ENCODE measurements at places on chromosomes 5 and 9.
A peak's percentile ranks its signal among the peaks of the same experiment; 100 is the strongest.

GRCh38 chr9:132885720-132886333 is 7.1 kb downstream of the SPACA9 start:
- DNase-seq: no peak

DNA sequence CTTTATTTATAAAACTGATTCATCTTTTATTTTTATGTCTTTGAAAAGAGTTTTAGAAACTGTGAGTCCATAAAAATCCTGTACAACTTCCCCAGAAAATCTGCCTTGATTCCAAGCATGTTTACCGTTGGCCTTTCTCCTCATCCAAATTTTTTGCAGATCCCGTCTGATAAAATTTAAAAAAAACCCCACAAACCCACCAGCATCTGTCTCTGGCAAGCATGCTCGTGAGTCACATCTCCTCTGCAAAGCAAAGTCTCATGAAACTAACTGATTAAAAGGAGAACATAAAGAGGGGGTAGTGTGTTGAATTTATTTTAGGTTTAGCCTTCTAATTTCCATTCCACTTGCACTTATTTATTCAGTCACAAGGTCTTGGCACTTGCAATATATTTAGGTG is 109.4 kb downstream of the MAT2B start:
- DNase-seq: no peak

DNA sequence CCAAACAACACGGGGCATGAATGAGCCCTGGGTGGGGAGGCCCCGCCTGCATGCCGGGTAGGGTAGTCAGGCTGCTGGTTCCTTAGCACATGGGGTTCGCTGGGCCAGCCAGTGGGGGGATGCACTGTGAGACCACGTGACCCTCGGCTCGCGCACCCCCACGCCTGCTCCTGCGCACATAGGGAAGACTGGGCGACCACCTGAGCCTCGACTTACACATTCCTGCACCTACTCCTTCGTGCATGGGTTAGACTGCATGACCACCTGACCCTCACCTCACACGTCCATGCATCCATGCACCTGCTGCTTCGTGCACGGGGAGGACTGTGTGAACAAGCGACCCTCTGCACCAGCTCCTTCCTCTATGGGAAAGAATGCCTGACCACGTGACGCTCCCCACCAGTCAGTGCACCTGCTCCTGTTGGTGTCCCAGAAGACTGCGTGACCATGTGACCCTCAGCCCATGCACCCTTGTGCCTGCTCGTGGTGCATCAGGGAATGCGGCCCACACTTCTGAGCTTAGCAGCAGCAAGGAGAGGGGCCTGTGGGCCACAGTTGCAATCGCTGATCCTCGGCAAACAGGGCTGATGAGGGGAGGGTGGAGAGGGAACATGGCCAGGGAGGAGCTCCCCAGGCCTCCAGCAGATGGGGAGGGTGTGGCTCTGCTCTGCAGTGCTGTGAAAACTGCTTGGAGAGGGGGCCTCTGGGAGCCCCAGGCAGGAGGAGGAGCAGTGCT is 18.1 kb downstream of the LPCAT1 start:
- DNase-seq: no peak

DNA sequence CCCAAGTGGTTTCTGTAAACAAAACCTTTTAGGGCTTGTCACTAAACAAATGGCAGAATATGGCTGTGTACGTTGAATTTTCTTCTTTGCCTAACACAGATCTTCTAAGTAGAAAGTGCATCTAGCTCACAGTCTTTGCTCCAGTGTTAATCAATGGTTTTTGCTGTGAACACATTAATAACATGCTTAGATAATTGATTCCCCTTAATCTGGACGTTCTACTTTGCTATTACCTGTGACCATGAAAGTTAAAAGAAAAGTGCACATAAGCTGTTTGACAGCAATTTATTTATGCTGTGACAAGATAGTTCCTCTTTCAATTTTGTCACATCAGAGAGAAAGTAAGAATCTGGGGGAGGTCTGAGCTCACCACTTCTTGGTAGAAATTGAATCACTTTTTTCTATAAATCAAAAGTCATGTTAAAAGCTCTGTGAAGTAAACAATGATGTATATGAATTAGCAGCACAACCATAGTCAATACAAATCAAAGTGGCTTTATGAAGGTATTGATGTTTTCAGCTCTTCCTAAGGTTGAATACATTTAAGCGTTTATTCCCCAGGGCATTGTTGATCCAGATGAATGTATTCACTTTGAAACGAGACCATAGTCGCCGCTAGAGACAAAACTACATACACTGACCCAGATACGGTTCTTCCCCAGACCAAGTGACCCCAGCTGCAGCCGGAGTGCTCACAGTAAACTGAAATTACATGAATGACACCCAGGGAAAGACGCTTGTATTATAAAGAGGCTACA is 174.6 kb upstream of the ZNF608 start:
- no peak for DNase-seq

DNA sequence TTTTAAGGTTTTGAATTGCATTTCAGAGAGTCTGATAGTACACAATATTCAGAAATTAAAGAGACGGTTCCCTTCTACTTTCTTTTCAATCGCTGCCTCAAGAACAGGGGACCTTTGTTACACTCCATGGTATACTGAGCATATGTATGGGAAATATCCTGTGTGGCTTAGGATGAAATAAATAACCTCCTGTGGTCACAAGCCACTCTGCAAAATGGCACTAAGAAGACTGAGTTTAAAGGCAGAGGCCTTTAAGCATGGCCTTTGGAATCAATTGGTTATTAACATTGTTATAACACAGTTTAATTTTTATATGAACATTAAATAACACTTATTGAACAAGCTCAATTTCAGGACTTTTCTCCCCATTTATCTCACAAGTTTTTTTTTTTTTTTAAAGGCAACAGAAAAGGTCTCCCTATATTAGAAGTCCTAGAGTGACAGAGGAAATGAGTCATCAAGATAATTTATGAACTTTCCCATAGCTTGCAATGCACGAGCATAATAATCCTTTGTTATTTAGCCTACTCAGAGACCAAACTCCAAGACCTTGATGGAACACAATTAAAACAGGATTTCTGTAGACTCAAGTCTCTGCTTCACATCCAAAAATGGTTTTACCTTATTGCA is 341.9 kb downstream of the TMEM167A start:
- DNase-seq: no peak

DNA sequence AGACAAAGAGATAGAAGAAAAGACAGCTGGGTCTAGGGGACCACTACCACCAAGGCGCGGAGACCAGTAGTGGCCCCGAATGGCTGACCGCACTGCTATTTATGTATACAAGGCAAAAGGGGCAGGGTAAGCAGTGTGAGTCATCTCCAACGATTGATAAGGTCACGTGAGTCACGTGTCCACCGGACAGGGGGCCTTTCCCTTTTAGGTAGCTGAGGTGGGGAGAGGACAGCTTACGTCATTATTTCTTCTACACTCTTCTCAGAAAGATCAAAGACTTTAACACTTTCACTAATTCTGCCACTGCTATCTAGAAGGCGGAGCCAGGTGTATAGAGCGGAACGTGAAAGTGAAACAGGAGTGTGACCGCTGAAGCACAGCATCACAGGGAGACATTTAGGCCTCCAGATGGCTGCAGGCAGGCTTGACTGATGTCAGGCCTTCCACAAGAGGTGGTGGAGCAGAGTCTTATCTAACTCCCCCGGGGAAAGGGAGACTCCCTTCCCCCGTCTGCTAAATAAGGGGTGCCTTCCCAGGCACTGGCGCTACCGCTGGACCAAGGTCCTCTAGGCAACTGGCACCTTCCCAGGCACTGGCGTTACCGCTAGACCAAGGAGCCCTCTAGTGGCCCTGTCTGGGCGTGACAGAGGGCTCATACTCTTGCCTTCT is 6.1 kb upstream of the PRR16 start:
- DNase-seq: peak; percentile 5

- DNase-seq: no peak
These were observed 94.6 kb upstream of the DMRT1 start for GRCh38 chr9:746661-747434.

DNA sequence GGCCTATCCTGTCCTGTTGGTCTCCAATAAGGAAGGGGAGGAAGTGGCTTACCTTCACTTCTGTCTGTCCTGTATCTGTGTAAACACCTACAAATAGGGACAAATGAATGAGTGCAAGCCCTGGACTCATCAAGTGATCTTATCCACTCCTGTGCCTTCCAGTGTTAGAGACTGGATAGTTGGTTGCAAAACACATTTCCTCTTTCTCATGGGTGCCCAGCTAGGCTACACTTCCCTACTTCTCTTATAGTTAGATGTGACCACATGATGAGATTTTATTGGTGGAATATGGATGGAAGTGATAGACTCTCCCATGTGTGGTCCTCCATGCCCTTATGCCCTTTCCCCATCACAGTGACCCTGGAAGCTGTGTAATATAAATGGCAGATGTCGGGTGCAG is 16.9 kb upstream of the PFDN1 start:
- no peak for DNase-seq

DNA sequence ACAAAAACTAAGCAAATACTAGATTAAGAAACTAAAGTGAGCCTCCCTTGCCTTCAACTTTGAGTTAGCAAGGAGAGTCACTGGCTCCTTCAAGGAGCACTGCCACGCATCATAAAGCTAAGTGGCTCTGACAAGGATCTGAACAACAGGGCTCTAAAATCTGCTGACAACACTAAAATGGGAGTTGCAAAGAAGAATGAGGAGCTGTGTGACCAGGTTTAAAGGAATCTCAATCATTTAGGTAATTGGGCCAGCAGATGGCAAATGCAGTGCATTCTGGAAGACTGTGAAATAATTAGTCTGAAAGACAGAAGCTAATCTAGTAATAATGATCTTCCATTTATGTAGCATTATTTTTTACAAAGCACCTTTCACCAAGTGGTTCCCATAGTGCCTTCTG is 297.0 kb upstream of the TAS2R1 start:
- no peak for DNase-seq

DNA sequence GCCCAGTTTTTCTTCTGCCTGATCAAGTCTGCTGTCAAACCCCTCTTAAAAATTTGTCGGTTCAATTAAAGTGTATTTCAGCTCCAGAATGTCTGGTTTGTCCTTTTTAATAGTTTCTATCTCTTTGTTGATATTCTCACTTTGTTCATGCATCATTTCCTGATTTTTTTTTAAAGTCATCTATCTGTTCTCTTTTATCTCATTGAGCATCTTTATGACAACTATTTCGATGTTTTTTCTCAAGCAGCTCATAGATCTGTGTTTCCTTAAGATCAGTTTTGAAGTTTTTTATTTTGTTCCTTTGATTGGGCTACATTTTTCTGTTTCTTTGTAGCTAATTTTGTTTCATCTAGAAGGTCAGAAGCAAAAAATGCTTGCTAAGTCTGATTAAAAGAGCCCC is 53.7 kb downstream of the FGD3 start:
- DNase-seq: no peak

GRCh38 chr5:44536650-44537260 is 147.5 kb upstream of the FGF10 start:
- no peak for DNase-seq

DNA sequence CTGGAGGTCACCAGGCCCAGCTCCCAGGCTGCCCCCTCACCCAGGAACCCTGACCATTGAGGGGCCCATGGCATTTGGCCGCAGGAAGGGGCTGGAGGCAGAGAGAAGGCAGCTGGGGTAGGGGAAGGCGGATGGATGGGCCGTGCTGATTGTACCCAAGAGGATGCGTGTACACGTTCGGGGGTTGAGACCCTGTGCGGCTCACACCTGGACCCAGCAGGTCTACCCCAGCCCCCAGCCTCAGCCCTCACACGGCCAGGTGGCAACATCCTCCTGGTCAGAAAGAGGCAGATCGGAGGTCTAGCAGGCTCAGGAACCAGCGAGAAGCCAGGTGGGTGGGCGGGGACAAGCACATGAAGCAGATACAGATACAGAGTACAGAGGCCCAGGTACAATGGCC is 33.7 kb downstream of the NACC2 start:
- no peak for DNase-seq

- peak; percentile 71 for DNase-seq
These were observed 1.6 kb upstream of the ANXA2R start for GRCh38 chr5:43041669-43042175.

GRCh38 chr5:127940854-127941253 is 142.7 kb upstream of the SLC12A2 start:
- DNase-seq: no peak

- no peak for DNase-seq
These were observed 23.0 kb downstream of the C1QTNF2 start for GRCh38 chr5:160347448-160347847.

GRCh38 chr9:73034962-73035361 is 82.1 kb upstream of the ALDH1A1 start:
- no peak for DNase-seq

GRCh38 chr9:119938871-119939270 is 569.6 kb upstream of the BRINP1 start:
- no peak for DNase-seq

GRCh38 chr5:139897342-139897741 is 101.7 kb downstream of the PSD2 start:
- no peak for DNase-seq

All from effector memory CD4-positive, alpha-beta T cell (primary cell).